Activated naive CD4-positive, alpha-beta T cell treated with anti-CD3 and anti-CD28 coated beads, Interleukin-2, amount 50 U/mL, for 16 hours (primary cell): ENCODE measurements at places on chromosomes 3 and 15.

GRCh38 chr3:18124501-18124900 is 300.6 kb downstream of the SATB1 start:
- DNase-seq, result no peak

DNA sequence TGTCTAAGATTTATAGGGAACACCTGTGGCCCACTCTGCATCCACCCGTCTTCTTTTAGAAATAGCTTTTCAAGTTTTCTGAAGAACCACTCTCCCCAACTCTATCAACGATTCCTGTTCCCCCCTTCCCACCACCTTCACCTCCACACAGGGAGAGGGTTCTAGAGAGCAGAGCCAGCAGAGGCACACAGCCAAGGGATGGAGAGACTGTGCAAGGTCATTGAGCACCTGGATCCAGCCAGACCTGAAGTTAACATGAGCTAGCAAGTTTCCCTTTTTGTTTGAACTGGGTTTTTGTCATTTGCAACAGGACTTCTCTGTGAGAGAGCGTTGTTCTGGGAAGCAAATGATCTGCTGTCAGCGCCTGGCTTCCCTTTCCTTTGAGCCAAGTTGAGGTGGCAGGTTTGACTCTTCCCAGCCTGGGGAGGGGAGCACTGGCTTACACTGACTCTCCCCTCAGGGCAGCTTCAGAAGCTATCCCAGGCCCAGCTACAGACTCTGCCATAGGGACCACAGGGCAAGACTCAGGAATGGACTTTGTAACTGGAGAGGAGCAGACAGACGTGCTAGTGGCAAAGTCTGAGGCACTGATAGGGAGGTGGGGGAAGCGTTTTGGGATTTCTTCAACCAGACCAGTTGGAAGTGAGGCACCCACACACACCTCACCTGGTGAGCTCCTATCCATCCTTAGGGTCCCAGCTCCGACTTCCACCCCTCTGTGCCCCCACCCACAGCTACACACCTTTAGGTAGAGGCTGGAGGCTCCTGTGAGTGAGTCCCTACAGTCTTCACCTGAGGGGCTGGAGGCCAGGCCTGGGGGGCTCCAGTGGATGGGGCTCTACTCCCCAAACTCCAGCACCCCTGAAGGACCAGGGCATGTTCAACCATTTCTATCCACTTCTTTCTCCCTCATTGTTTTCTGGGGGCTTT is 19.4 kb upstream of the PLXNA1 start:
- DNase-seq, result no peak

DNA sequence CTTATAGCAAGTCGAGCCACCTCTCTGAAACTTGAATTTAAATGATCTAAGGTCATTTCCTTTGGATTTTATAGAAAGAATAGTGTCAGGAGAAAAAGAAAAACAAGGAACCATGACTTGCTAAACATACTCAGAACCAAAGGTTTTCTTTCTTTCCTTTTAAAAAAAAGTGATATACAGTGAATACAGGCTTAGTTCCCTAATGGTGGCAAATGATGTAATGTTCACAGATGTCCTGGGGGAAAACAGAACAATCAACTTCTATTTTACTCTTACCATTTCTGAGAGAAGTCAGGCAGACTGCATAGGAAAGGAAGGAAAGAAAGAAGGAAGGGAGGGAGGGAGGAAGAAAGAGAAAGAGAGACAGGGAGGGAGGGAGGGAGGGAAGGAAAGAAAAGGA is 56.5 kb downstream of the ST6GAL1 start:
- no peak for DNase-seq

DNA sequence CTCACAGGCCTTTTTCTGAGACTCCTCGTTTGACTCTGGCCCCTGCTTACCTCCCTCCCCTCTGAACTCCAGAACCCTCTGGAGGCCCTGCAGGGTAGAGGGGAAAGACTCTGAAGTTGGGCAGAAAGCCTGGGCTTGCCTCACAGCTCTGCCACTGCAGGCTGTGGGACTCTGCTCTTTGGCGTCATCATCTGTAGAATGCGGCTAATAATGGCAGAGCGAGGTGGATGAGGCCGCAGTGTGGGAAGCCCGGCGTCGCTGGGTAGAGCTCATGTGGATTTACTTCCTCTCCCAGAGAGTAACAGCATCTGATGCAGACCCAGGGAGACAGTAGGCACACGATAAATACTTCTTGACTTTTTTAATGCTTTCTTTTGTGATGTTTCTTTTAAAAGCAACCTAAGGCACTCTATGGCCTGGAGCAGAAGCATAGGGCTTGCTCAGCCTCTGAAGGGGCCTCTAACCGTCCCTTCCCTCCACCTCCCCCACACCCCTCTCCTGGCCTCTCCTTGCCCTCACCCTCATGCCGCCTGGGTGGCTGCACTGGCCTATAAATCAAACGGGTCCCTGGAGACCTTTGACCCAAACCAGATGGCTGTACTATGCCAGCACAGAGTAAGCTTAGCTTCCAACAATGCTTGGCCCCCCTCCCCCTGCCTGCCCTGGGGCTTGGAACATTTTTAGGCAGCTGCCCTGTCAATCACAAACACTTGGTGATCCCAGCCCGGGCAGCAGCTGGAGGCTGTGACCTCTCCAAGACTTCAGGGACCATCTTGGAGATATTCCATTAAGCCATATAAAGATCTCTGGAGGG is 32.9 kb downstream of the SPSB4 start:
- no peak for DNase-seq

DNA sequence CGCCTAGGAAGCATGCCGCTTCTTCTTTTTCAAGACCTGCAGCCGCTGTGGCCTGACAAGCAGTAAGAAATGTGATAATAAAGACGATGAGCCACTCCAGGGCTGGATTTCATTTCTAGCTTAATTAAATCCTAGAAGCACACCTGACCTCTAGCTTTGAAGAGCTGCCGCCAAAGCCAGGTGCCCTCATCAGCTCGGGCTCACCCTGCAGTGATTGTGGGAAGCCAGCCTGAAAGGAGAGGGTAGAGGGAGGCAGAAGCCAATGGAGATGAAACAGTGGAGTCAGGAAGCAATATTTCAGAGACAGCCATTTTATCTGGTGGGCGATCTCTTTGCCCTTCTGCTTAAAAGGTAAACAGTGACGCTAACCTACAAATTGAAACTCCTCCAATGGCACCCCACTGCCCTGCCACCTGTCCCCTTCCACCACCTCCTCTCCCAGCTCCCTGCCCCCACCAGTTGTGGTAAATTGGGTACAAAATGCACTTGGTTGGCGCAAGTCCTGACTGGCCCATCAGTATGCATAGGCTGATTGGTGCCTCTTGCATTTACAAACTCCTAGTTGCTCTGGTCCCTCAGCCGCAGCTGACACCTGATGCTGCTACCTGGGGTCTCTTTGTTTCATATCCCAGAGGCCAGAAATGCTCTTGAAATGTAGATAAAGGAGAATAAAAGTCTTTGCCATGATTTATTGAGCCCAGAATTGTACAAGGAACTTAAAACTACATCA is 385.3 kb downstream of the PDCD6IP start:
- DNase-seq, result no peak

- DNase-seq, result no peak
Measured at GRCh38 chr3:27971600-27971999, 249.5 kb upstream of the EOMES start.

GRCh38 chr3:45366290-45366689 is 22.1 kb upstream of the LARS2 start:
- DNase-seq, result no peak

GRCh38 chr3:109125902-109126301 is 8.0 kb upstream of the MORC1 start:
- DNase-seq, result no peak

- no peak for DNase-seq
Measured at GRCh38 chr3:50050361-50050760, 38.4 kb upstream of the RBM5 start.

GRCh38 chr15:60572541-60573421 is 93.8 kb upstream of the ICE2 start:
- DNase-seq, result no peak

- DNase-seq, result no peak
Measured at GRCh38 chr3:87413814-87414213, 137.4 kb upstream of the POU1F1 start.

- DNase-seq, result peak; percentile 36
Measured at GRCh38 chr3:30319713-30320112, 286.7 kb upstream of the TGFBR2 start.

DNA sequence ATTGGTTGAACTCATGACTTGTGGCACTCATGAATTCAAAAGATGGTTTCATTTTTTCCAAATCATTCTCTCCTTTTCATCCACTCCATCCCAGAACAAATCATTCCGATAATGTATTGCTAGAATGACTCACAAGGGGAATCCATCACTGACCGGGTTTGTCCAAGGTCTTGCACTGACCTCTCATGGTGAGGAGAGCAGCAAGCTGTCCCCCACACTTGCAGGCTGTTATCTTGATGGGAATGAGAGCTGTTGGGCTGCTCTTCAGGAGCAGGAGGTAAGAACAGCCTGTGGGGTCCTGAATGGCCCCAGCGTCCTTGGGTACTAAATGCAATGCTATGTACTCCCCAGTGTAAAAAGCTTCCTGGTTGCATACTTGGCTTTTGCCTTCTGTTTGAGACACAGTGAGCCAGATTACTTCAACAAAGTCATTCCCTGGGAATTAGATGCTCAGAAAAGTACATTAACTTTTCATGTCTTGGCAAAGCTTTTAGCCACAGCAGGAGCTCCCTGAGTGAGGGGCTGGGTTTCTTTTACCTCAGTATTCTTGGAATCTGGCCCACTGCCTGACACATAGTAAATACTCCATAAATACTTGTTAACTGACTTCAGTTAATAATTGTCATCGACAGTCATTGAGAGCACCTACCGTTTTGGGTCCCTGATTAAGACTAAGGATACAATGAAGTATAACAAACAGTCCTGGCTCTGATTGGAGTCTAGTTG is 24.1 kb downstream of the CCNL1 start:
- no peak for DNase-seq

- DNase-seq, result no peak
Measured at GRCh38 chr3:16944356-16944755, 59.6 kb downstream of the PLCL2 start.
